ENCODE measurements at places on chromosomes 4 and X.

- no peak for DNase-seq
Measured at GRCh38 chr4:127491571-127491970, 141.2 kb upstream of the INTU start.

DNA sequence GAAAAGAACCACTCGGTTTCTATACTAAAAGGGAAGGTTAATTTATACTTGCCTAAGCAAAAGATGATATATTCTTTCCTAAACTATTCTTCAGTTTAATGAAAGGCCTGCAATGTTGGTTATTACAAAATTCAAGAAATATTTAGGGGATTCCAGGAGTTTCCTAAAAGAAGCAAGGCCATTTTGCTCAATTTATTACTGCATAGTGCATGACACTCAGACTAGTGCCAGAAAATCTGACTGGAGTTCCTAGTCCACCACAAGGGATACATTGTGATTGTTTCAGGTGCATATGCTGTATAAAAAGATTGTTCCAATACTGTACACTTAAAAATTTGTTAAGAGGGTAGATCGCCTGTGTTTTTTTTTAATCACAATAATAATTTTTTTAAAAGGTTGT, 78.7 kb downstream of the CAPN6 start:
- DNase-seq, result no peak

GRCh38 chr4:75843596-75843995, 58.7 kb downstream of the PPEF2 start:
- DNase-seq, result no peak

DNA sequence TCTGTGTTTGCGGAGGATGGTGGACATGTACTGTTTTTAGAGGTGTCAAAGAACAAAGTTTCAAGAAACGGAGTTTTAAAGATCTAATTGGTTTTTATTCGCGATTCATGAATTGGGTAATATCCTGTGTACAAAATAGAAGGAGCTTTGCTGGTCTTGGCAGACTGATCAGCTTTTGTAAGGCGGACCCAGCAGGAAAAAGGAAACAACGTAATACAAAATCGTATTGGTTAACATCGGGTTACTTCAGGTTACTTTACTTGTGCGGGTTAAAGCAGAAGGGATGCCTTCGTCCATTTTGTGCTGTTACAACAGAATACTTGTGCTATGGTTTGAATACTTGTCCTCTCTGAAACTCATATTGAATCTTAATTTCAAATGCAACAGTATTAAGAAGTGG, 11.4 kb upstream of the NYX start:
- no peak for DNase-seq

DNA sequence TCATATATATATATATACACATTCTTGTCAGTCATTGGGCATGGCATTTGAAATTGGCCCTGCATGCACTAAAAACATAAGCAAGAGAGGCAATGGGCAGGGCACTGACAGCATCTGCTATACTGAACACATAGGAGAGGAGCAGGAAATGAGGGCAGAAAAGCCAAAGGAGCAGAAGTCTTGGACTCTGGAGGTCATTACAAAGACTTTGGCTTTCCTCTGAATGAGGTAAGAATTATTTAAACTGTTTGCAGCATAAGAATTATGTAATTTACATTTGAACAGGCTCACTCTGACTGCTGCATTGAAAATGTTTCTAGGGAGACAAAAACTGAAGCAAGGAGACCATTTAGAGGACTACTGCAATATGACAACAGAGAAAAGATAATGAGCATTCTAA, 396.5 kb downstream of the PRDM5 start:
- DNase-seq, result no peak

- no peak for DNase-seq
Measured at GRCh38 chr4:153349206-153349805, 4.8 kb downstream of the MND1 start.

GRCh38 chr4:120659616-120660170, 262.8 kb downstream of the PRDM5 start:
- no peak for DNase-seq

GRCh38 chr4:54402880-54403480, 173.9 kb downstream of the PDGFRA start:
- DNase-seq, result no peak

GRCh38 chrX:103831803-103832544, at the start of gene RAB9B:
Gene RAB9B, minus strand, starts transcription at chrX:103832257. Its CDS starts 6,473 bp downstream, at chrX:103825784.
- peak; percentile 88 for DNase-seq

GRCh38 chr4:154872198-154872597, 91.1 kb downstream of the RBM46 start:
- DNase-seq, result no peak

GRCh38 chr4:109554971-109555370, 5.1 kb upstream of the MCUB start:
- DNase-seq, result no peak

DNA sequence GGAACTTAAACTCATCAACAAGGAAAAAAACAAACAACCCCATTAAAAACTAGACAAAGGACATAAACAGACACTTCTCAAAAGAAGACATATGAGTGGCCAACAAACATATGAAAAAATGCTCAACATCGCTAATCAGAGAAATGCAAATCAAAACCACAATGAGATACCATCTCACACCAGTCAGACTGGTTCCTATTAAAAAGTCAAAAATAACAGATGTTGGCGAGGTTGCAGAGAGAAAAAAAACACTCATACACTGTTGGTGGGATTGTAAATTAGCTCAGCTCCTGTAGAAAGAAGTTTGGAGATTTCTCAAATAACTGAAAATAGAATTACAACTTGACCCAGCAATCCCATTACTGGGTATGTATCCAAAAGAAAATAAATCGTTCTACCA, 28.7 kb downstream of the APLN start:
- DNase-seq, result no peak

DNA sequence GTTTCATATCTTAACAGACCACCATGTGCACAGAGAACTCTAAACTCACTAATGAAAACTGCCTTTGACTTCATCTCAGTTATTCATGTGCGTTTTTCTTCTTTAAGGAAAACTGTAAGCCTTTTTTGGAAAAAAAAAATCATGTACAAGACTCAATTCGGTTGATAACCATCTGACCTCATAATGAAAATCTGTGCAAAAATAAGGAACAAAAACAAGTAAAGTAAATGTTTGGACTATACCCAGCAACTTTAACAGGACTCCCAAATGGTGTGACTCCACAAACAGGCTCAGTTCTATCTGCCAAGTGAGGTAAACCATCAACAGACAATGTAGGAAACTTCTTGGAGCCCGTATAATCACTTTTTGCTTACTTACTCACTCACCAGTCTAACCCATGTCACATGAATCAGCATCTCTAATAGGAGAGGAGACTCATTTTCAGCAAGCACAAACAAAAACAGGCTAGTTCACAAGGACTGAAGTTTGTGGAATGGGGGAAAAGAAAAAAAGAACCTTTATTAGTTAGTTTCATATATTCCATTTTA, 9.3 kb downstream of the APOO start:
- no peak for DNase-seq

- no peak for DNase-seq
Measured at GRCh38 chrX:37809970-37810369, 30.1 kb downstream of the CYBB start.

GRCh38 chrX:153396320-153397195, 4.6 kb downstream of the PNMA6E start:
- peak; percentile 51 for DNase-seq

DNA sequence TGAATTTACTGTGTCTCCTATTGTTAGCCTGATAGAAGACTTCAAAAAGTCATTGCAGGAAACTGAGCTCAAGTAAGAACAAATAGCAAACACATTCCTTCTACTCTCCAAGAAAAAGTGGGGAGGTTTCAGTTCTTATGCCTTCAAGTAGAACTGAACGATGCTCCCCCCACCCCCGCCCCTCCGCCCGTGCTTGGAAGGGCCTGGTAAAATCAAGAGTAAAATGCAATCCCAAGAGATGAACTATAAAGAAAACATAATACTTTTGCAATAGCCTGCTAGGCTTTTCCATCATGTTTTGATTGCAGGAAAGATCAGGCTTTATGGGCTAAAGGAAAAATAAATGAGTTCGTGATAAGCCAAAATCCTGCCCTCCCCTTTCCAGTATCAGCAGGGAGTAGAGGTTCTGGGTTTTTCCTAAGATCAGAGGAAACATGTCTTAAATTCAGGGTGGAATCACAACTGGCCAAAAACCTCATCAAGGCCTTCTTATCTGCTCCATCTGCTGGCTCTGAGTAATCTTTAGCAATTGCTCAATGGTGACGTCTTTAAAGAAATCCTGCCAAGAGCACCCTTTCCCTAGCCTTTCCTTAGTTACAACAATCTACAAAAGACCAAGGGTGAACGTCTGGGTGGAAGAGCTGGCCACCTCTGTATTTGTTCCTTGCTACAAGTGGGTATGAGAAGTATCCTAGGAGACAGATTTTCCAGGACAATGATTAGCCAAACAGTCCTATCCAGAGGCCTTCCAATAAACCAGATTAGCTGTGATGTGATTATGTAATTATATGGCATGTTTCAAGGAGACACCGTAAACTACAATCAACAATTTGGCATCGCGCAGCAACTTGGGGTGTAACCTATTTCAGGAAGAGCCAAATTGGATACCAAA, 66.3 kb upstream of the FAM9C start:
- no peak for DNase-seq

DNA sequence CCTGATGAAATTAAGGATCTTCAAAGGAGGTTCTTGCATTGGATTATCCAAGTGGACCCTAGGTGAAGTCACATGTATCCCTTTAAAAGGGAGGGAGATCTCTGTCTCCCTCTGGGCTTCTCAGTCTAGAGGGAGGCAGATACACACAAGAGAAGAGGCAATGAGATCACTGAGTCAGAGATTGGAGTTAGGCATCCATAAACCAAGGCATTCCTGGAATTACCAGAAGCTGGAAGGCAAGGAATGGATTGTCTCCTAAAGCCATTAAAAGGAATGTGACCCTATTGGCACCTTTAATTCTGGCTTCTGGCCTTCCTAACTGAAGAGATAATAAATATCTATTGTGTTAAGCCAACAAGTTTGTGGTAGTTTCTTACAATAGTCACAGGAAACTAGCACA, 383.2 kb downstream of the PACRGL start:
- DNase-seq, result no peak

DNA sequence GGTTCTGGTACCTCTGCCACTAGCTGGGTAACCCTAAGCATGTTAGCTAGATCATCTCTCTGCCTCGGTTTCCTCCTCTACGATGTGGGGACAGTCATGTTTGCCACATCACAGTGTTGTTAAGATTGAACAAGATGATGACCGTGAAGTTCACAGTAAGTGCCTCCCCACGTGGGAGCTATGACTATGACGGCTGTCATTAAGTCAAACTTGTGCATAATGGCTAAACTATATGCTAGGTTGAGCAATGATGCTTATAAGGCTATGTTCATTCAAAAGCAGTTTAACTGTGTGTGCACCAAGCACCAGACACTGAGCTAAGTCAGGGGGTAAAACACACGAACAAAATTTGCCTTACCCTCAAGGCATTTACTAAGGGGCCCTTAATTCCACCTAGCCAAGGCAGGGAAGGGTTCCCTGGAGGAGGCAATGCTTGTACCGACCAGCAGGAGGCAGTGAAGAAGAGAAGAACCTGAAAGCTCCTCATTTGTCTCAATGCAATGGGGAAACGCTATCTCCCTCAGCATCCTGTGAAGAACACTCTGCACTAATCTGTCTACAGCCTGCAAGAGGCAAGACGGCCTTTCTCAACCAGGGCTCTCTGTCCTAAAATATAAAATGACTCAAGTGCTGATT, 52.9 kb downstream of the MAP7D2 start:
- no peak for DNase-seq

DNA sequence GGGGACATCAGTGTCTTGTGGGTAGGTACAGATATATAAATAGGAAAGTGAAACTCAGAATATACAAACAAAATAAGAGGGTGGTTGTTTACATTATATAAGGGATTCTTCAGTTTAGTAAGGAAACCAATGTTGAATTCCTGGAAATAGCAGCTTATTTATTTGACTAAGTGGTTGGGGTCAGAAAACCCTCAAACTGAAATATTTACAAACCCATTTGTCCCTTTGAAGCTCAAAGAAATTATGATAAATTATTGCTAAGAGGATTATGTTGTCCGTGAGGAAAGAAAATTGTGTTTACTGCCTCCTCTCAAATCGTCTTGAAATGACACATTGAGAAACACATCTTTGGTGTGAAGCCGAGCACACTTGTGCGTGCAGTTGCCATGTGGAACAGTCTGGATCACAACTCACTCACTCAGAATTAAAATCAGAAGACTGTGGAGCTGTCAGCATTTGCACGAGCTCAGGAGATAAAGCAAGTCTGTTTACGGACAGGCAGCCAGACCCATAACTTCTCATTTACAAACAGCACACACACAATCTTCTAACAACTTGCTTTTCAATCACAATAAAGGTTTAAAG, 46.8 kb upstream of the SETD7 start:
- no peak for DNase-seq

GRCh38 chr4:26127851-26128337, 192.9 kb upstream of the RBPJ start:
- DNase-seq, result no peak

DNA sequence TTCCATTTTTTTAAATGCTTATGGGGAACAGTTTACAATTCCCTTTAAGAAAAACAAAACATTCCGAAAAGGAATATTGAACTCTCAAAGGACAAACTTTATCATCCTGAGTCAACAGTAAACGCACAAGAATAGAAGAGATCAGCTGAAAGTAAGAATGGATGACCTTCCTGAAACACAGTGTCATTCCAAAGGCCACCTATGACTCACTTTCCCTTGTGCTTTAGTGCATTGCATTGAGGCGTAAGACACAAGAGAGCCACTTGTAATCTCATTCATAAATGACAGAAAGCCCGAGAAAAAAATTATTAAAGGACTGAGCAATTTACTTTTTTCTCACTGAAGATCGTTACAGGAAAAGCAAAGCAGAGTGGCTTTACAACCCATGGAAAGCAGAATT, 1062.4 kb upstream of the DIAPH2 start:
- DNase-seq, result no peak

- no peak for DNase-seq
Measured at GRCh38 chrX:13607996-13608365, 38.6 kb downstream of the EGFL6 start.

- no peak for DNase-seq
Measured at GRCh38 chr4:96162636-96163035, 322.7 kb downstream of the PDHA2 start.

DNA sequence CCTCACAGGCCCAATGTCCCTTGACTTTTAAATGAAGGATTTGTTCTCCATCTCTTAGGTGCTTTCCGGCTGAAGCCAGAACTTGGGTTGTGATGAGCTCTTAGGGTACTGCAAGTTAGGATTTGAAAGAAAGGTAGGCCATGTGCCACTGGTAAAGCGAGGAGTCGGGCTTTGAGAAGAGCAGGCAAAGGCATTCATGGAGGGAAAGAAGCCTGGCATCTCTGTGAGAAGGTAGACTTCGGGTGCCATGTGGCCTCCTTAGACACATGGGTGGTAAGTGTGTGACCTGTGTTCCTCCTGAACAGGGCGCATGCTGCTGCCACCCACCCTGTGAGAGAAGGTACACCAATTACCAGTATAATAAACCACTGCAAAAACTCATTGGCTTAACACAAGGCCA, 102.9 kb downstream of the GATB start:
- no peak for DNase-seq

- DNase-seq, result no peak
Measured at GRCh38 chrX:49000636-49001035, 1.4 kb downstream of the GRIPAP1 start.

Measured in aorta (tissue), 5 donors.